ENCODE measurements at places on chromosomes 12 and 14.

- no peak for DNase-seq
Measured at GRCh38 chr12:115968211-115968610, 309.3 kb downstream of the MED13L start.

DNA sequence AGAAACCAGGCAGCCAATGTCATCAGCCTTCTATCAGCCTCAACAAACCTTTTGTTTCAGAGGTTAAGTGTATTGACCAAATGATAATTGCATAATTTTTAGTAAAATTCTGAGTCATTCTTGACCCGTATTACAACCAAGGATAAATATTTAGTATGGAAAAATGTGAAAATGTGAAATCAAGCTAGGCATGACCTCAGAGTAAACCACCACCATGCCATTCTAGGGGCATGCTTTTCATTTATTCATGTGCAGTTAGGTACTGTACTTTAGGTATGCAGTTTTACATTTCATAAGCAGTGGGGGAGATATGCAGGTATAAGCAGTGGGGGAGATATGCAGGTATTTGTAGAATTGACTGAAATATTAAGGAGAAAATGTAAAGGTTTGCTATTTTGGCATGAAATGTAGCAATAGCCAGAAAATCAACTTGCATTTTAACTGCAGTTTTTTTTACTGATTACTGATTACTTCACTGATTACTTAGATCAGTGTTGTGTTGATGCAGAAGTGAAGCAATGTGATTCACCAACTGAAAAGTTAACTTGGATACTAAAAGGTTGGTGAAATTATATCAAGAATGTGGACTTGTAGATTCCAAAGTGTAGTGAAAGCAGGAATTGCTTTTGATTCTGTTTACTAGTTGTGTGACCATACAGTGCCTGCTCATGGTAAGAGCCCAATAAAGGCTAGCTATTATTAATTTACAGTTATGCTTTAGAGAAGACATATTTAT is 184.2 kb downstream of the ESR2 start:
- no peak for DNase-seq

DNA sequence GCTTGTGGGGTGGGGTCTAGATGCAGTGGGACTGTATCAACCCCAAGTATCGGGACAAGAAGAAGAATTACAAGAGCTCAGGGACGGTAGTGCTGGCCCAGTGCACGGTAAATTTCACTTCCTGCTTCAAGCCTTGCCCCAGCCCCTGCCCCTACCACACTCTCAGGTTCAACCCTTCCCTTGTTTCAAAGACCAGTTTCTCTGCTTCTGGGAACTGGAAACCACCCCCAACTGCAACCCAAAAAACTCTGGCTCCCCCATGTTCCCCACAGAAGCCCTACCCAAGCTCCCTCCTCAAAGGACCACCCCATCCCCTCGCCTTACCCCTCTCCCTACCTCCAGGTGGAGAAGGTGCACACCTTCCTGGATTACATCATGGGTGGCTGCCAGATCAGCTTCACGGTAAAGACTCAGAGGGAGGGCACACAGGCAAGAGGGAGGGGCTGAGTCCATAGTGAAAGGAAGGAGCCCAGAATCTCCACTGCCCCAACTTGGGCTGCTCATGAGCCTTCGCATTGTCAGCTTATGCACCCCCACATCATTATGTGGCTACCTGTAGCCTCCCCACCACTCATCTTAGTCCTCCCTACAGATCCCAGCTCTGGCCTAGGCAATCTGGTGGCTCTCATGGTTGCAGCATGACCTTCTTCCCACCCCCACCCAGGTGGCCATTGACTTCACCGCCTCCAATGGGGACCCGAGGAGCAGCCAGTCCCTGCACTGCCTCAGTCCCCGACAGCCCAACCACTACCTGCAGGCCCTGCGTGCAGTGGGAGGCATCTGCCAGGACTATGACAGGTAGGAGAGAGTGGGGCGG is 4.3 kb downstream of the CPNE6 start:
- no peak for DNase-seq

DNA sequence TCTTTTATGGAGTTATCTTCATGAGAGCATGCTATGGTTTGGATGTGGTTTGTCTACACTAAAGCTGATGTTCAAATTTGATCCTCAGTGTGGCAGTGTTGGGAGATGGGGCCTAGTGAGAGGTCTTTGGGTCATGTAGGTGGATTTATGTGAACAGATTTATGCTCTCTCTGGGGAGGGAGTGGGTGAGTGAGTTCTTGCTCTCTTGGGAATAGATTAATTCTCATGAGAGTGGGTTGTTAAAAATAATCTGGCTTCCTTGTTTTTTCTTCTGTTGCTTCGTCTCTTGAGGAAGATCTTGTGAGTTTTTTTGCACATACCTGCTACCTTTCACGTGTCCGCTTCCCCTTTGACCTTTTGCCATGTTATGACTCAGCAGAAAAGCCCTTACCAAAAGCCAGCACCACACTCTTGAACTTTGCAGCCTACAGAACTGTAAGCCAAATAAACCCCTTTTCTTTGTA is 20.5 kb downstream of the DERA start:
- DNase-seq = no peak

DNA sequence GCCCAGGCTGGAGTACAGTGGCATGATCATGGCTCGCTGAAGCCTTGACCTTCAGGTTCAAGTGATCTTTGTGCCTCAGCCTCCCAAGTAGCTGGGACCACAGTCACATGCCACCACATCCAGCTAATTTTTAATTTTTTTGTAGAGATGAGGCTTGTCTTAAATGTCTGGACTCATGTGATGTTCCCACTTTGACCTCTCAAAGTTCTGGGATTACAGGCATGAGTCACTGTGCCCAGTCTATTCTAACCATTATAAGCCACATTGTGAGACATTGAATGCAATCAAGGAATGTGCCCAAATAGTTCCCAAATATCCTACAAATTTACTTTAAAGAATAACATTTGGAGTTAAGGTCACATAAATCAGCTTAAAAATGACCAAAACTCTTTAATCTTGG is 130.7 kb upstream of the ARID2 start:
- DNase-seq = no peak

Measured in NCI-H2107 (cell line).